ENCODE measurements at places on chromosomes 16 and 17. TPM values are rescaled to one million over a fixed set of nuclear protein-coding genes. Genes with fewer than 3 reads are reported as not detected.

Gene AHSP
- total RNA-seq, result not detected

Gene MYO15A
- total RNA-seq, result 1.3 TPM

Gene KCTD19
- total RNA-seq, result 0.31 TPM

Gene KRT12
- total RNA-seq, result not detected

Gene BPTF
- total RNA-seq, result 185 TPM

Gene ITGAD
- not detected for total RNA-seq

Gene MLYCD
- total RNA-seq, result 6.5 TPM

Gene ASPA
- not detected for total RNA-seq

Gene SETD1A
- total RNA-seq, result 21.9 TPM

Gene PPM1E
- total RNA-seq, result 15.8 TPM

Gene NCBP3
- 34.6 TPM for total RNA-seq

Gene PRSS36
- total RNA-seq, result 1.3 TPM

DNA sequence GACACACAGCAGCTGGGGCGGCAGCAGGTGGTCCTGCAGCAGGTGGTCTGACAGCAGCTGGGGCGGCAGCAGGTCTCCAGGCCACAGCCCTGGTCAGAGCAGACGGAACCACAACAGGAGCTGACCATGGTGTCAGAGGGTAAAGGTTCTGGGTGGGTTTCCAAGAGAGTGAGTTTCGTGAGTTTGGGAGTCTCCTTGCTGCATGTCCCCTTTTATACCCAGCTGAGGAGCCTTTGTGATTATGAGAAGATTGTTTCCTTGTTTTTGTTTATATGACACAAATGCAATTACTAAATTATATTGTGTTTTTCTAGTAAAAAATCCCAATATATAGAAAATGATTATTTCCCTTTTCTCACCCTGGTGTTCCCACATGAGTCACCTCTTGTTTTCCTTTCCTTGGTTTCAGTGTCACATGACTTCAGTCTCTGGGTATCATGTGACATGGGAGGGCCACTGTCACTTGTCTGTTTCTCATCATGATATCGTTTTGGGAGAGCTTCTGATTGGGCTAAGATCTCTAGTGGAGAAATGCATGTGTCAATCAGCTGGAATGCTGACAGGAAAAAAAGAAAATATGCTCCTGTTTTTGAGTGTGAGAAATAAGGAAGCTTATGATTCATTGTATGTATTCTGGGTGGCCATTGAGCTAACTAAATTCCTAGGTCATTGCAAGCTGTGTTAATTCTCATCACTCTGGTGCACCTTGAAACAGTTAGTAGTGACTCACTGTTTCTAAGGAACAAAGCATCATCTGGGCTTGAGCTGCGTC lies at the start of gene KRTAP4-6:
TSS of gene KRTAP4-6 (minus strand) at position 185 of the 772 bp plus-strand sequence. CDS start at position 128, 57 bp downstream.
- H3K27ac ChIP-seq, result no peak within 1 kb of the TSS
- DNase-seq, result no peak
- no peaks in the 10 kb centered on the region for H3K27me3 ChIP-seq
- no peak within 1 kb of the TSS for H3K4me3 ChIP-seq
- no peaks in the 10 kb centered on the region for H3K36me3 ChIP-seq
- H3K4me1 ChIP-seq, result no peaks in the 10 kb centered on the region

- H3K4me1 ChIP-seq, result no peaks in the 10 kb centered on the region
- H3K4me3 ChIP-seq, result no peak overlapping the region
- H3K27ac ChIP-seq, result no peak overlapping the region
- no peaks in the 10 kb centered on the region for H3K27me3 ChIP-seq
- H3K36me3 ChIP-seq, result no peaks in the 10 kb centered on the region
- DNase-seq, result no peak
Measured at GRCh38 chr16:1182316-1182671, 29.4 kb downstream of the CACNA1H start.

DNA sequence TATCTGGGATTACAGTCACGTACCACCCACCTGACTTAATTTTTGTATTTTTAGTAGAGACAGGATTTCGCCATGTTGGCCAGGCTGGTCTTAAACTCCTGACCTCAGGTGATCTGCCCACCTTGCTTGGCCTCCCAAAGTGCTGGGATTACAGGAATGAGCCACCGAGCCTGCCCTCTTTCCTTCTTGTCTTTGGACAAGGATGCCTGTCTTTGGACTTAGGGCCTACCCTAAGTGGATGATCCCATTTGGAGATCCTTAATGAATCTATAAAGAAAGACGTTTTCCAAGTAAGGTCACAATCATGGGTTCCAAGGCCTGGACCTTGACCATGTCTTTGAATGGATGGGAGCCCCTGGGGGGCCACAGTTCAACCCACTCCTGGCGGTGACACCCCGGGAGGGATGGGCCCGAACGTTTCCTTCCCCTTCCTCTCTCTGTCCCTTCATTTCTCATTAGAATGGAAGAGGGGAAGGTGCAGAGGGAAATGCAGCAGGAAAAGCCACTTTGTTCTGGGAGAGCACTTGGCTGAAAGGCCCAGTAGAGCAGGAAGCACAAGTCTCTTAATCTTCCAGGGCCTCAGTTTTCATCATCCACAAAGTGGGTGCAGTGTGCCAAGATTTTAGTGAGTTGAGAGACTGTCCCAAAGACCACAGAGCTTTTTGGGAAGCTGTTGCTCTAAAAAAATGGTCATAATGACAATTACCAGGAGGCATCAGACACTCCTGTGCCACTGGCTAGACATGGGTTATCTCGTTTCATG lies 353.3 kb downstream of the SEC14L1 start:
- no peak overlapping the region for H3K27ac ChIP-seq
- H3K4me3 ChIP-seq, result no peak overlapping the region
- H3K27me3 ChIP-seq, result no peaks in the 10 kb centered on the region

- no peak overlapping the region for H3K4me3 ChIP-seq
- no peak overlapping the region for H3K27ac ChIP-seq
- DNase-seq, result no peak
- peaks cover 3% of the 10 kb centered on the region for H3K4me1 ChIP-seq
Measured at GRCh38 chr17:79613195-79613772, 2.4 kb upstream of the RBFOX3 start.

DNA sequence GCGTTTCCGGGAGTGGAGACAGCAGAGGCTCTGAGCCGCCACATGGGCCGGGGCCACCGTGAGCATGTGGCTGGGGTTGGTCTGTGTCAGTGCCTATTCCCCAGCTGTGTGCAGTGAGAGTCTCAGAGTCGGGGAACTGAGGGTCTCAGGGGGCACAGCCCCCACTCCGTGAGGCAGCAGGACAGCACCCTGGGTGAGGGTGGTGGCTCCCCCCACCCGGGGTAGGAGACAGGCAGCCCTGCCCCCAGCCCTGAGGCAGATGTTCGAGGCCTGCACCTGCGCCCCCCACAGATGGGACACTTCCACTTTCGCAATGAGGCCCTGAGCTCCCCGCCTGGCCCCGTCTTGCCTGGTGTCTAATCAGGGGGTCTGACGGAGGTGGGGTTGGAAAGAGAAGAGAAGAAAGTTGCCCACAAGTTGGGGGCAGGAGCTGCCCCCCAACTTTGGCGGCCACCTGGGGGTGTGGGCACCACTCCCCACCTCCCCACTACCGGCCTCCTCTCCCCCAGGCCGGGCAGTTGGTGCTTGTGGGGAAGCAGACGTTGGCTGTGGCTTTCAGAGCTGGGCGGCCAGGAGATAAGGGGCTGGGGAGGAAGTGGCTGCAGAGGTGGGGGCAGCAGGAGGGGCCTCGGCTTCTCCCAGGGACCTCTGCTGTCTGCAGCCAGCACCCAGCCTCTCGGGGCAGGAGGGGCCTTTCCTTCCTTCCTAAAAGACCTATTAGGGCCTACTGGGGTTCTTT lies 1.8 kb upstream of the CBFA2T3 start:
- no peak overlapping the region for H3K4me3 ChIP-seq
- no peak overlapping the region for H3K27ac ChIP-seq
- no peaks in the 10 kb centered on the region for H3K4me1 ChIP-seq
- no peaks in the 10 kb centered on the region for H3K36me3 ChIP-seq
- H3K27me3 ChIP-seq, result no peaks in the 10 kb centered on the region

- DNase-seq, result no peak
- no peaks in the 10 kb centered on the region for H3K27me3 ChIP-seq
- H3K27ac ChIP-seq, result no peak overlapping the region
- H3K4me1 ChIP-seq, result peaks cover 34% of the 10 kb centered on the region
- H3K36me3 ChIP-seq, result no peaks in the 10 kb centered on the region
Measured at GRCh38 chr17:2485543-2485942, 26.1 kb downstream of the METTL16 start.

- H3K4me1 ChIP-seq, result 0 out of 2 replicates have a peak, but pooled peaks cover 4% of the 10 kb centered on the region
- DNase-seq, result no peak
- H3K36me3 ChIP-seq, result no peaks in the 10 kb centered on the region
- H3K4me3 ChIP-seq, result no peak overlapping the region
- H3K27me3 ChIP-seq, result no peaks in the 10 kb centered on the region
Measured at GRCh38 chr16:69848637-69849545, 86.8 kb downstream of the WWP2 start.

GRCh38 chr17:66348584-66349165 lies 46.3 kb downstream of the PRKCA start:
- H3K4me3 ChIP-seq, result no peak overlapping the region
- H3K4me1 ChIP-seq, result no peaks in the 10 kb centered on the region
- no peak overlapping the region for H3K27ac ChIP-seq
- H3K36me3 ChIP-seq, result no peaks in the 10 kb centered on the region
- no peaks in the 10 kb centered on the region for H3K27me3 ChIP-seq
- no peak for DNase-seq

GRCh38 chr17:36939802-36940312 lies 2.6 kb downstream of the LHX1 start:
- peaks cover 74% of the 10 kb centered on the region for H3K4me1 ChIP-seq
- peaks cover 100% of the 10 kb centered on the region for H3K27me3 ChIP-seq
- no peaks in the 10 kb centered on the region for H3K36me3 ChIP-seq
- H3K4me3 ChIP-seq, result peak overlapping the region; percentile 84
- peak; percentile 74 for DNase-seq

- no peaks in the 10 kb centered on the region for H3K36me3 ChIP-seq
- H3K27ac ChIP-seq, result peak overlapping the region; percentile 46
- peaks cover 14% of the 10 kb centered on the region for H3K4me1 ChIP-seq
- DNase-seq, result peak; percentile 84
Measured at GRCh38 chr17:42917236-42917603, 16.6 kb downstream of the G6PC1 start.

DNA sequence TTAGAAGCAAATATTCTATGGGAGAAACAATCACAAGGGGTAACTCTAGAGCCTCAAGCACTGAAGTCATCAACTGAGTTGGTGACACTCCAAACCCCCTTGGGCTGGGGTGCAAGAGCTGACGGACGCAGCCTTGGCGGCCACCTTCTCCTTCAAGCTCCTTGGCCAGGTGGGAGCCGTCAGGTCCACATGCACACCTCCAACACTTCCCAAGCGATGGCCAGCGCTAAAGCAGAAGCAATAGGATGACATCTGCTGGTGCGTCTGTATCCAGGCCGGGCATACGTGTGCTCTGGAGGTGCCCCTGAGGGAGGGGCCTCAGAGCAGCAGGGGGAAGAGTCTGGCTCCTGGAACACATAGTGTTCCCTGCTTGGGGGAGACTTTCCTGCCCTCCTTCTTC lies 12.2 kb upstream of the FOXJ1 start:
- H3K27me3 ChIP-seq, result no peaks in the 10 kb centered on the region
- DNase-seq, result peak; percentile 30
- no peak overlapping the region for H3K27ac ChIP-seq
- H3K36me3 ChIP-seq, result no peaks in the 10 kb centered on the region
- H3K4me1 ChIP-seq, result peaks cover 8% of the 10 kb centered on the region

- no peaks in the 10 kb centered on the region for H3K4me1 ChIP-seq
- H3K36me3 ChIP-seq, result 0 out of 2 replicates have a peak, but pooled peaks cover 5% of the 10 kb centered on the region
- H3K27me3 ChIP-seq, result no peaks in the 10 kb centered on the region
- no peak overlapping the region for H3K4me3 ChIP-seq
- H3K27ac ChIP-seq, result no peak overlapping the region
Measured at GRCh38 chr17:9219631-9220397, 198.5 kb downstream of the NTN1 start.

DNA sequence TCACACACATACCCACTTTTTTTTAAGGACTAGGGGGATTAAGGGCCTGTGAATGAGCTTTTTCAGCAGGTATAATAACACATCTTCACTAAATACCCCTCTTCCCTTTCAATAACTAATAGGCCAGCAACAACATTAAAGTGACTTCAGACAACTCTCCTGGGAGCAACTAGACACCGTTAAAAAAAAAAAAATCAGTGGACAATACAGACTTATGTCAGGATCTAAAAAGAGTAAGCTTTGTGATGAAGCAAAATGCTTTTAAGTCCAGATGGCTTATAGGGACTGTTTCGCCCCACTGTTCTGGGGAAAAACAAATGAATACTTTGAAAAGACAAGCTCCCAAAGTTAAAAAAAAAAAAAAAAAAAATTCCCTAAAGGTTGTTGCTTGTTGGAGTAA lies 29.0 kb downstream of the SPAG9 start:
- no peaks in the 10 kb centered on the region for H3K36me3 ChIP-seq
- no peaks in the 10 kb centered on the region for H3K4me1 ChIP-seq
- no peaks in the 10 kb centered on the region for H3K27me3 ChIP-seq
- no peak for DNase-seq
- H3K27ac ChIP-seq, result peak overlapping the region; percentile 16

DNA sequence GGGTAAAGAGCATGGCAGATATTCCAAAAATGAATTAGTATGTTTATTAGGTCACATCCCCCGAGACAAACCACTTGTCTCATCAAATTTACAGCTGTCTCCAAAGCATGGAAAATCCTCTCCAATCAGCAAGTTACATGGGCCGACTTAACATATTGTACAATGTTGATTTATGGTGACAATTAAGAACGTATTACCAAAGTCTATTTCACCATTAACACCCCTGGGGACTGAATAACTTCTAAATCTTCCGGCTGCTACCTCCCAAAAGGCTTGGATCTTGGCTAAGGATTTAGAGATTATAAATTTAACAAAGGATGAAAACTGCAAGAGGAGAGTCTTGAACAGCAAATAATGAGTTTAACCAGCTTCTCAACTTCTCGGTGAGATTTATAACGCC lies 311.9 kb downstream of the NPIPA8 start:
- H3K4me1 ChIP-seq, result no peaks in the 10 kb centered on the region
- no peak overlapping the region for H3K4me3 ChIP-seq
- no peaks in the 10 kb centered on the region for H3K27me3 ChIP-seq
- no peak for DNase-seq
- no peak overlapping the region for H3K27ac ChIP-seq

DNA sequence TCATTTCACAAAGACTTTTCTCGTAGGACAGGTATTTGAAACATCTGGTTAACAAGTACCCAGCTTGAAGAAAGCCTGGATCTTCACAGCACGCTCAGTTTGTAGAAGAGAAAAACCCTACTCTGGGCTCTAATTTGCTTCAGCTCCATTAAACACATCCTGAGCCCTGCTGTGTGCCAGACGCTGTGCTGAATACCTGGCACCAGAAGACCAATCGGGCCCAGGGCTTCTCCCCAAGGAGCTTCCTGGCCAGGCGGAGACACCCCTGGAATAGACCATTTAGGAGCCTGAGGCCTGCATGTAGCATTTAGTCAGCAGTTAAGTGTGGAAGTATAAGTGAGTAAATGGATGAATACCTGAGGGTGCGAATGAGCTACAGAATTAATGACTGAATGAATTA lies 8.9 kb upstream of the ABAT start:
- peak; percentile 35 for DNase-seq
- H3K4me3 ChIP-seq, result no peak overlapping the region
- H3K27ac ChIP-seq, result no peak overlapping the region
- no peaks in the 10 kb centered on the region for H3K36me3 ChIP-seq
- peaks cover 11% of the 10 kb centered on the region for H3K4me1 ChIP-seq
- no peaks in the 10 kb centered on the region for H3K27me3 ChIP-seq

All from GM23338 (cell line).